Hypothalamus (tissue), 51 donors: ENCODE measurements at places on chromosomes 2 and 18.

DNA sequence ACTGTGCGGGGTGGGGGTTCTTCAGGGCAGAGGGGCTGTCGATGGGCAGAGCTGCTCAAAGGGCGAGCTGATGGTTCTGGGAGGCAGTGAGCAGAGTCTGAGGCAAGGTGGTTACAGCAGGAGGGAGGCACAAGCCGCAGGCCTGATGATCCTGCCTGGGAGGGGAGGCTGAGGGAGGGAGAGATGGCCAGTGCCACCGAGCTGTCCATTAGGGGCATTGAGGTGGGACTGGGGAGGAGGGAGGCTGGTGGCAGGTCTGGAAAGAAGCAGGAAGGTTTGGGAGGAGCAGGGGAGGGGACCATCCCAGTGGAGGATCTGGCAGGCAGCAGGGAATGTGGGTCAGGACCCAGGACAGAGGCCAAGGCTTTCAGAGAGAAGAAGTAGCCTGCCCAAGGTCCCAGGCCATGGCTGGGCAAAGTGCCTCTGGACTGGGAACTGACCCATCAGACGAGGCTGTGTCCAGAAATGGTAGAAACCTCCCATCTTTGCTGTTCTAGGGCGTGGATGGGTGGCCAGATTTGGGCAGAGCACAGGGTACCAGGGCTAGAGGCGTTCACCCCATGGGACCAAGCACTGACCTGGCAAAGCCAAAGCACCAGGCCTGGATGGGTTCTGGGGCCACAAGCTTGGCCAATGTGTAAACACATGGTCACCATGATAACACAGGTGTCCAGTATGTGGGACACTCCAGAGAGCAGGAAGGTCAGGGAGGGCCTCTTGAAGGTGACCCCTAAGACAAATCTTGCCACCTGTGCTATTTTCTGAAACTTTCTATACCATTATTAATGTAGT, 55.5 kb downstream of the INHBB start:
- DNase-seq = no peak

DNA sequence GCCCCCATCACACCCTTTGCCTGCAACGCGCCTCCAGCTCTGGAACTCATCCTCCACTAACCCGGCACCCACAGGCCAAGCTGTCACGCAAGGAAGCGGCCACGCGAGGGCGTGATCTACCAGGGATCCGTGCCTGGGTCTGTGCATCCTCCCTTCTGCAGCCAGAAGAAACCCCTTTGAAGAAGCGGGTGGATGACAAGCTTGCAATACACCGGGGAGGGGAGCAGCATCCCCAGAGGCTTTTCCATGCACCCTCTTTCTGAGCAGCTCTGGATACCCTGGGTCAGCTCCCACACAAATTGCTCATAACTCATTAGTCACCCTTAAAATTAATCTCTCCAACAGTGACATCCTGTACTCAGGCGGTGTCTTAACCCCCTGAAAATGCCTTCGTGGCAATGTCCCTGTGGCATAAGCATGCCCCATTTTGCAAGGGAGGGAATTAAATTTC, 47.6 kb downstream of the PDCL3 start:
- peak; percentile 27 for DNase-seq

DNA sequence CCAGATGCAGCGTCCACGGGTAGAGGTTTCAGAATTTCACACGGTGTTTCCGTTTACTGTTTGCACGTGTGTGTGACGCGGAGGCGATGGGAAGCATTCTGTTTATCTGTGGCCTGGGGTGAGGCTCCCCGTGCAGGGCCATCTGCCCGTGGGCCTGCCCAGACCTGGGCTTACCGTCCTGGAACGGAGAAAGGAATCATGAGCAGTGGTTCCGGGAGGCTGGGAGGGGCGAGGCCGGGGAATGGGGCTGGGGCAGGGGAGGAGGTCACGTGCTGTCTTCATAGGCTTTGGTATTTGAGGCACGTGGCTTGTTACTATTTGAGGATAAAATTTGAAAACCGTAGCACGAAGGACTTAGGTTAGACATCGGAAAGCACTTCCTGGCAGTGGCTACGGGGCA, 77.9 kb downstream of the RTP5 start:
- no peak for DNase-seq

DNA sequence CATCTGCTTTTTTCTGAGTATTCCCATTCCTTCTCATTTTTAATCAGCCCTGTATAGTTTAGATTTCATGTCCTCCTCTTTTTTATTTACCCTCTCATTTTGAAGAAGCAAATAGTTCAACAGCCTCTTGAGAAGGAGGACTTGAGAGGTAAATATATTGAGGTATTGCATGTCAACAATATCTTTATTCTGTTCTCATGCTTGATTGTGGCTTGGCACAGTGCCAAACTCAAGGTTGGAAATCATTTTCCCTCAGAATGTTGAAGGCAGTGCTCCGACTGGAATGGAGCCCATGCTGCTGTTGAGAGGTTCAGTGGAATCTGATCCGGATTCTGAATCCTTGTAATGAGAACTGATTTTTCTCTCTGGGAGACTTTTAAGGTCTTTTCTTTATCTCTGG, 31.0 kb upstream of the GALNT3 start:
- no peak for DNase-seq

DNA sequence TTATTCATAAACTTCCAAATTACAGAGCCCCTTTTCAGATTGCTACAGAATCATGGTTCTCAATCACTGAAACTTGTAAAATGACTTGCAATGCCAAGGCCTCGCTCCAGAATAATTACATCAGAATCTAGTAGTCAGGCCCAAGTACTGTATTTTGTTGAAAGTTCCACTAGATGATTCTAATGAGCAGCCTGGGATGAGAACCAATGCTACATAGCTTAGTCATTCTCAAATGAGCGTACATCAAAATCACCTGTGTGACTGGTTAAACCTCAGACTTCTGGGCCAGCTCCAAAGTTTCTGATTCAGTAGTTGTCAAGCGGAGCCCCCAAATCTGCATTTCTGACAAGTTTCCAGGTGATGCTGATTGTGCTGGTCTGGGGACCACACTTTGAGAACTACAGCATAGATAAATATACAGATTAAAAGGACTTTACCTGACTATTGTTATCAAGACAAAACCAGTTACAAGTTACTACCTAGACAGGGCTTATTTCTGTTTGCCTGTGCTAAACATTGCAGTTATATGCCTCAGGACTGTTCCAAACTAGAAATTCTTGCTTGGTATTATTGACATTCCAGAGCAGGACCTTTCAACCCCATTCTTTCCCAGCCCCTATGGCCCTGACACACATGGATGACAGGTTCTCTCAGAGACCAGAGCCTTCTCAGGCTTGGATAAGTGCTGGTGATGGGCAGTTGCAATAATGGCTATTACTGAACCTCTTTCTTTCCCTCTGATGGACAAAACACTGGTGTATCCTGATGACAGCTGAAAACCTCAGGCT, 83.1 kb downstream of the UPP2 start:
- DNase-seq = no peak

- no peak for DNase-seq
Measured at GRCh38 chr18:59881728-59882656, 17.8 kb upstream of the PMAIP1 start.

DNA sequence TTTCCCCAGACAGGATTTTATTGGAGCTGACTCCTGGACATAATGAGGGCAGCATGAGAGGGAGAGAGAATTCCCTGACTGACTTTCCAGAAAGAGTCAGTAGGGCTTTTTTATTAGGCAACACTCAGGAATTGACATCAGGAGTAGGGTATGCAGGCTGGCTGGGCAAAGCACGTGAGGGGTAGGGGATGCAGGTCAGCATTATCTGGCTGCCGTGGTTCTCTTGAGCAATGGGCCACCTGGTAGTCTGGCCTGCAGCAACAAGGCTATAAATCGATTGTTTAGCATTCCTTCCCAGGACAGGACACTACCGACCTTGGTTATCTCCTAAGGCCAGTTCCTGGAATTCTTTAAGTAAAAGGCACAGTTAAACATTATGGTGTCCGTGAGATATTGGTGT, 160.8 kb upstream of the AGAP1 start:
- no peak for DNase-seq

DNA sequence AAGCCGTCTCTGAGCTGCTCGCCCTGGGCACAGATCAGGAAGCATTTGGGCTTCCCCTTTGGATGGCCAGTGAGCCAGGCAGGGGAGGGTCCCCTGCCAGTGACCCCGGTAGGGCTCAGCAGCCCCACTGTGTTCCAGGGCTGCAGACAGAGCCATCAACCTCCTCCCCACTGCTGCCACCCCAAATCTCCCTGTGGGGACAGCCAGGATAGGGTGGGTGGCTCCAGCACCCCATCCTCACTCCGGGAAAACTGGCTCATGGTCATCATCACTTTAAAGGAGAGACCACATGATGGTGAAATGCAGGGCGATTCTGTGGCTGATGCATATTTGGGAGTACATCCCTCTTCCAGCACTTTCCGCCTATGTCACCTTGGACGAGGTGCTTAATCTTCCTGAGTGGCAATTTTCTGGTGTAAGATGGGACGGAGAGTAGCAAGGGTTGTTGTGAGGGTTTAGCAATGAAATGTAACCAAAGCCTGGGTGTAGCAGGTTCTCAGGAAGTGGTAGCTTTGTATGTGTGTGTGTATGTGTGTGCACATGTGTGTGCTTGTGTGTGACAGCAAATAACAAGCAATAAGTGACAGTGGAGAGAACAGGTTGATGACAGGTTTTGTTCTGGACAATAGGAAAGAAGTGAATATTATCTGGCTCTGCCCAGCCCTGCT, 61.8 kb downstream of the ACAA2 start:
- no peak for DNase-seq

GRCh38 chr18:66749030-66749429, 145.1 kb upstream of the CDH19 start:
- no peak for DNase-seq

DNA sequence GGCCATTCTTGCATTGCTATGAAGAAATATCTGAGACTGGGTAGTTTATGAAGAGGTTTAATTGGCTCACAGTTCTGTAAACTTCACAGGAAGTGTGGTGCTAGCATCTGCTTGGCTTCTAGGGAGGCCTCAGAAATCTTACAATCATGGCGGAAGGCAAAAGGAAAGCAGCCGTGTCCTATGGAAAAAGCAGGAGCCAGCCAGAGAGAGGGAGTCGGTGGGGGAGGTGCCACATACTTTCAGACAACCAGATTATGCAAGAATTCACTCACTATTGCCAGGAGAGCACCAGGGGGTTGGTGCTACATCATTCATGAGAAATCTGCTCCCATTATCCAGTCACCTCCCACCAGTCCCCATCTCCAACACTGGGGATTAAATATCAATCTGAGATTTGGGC, 64.1 kb downstream of the CPS1 start:
- no peak for DNase-seq

DNA sequence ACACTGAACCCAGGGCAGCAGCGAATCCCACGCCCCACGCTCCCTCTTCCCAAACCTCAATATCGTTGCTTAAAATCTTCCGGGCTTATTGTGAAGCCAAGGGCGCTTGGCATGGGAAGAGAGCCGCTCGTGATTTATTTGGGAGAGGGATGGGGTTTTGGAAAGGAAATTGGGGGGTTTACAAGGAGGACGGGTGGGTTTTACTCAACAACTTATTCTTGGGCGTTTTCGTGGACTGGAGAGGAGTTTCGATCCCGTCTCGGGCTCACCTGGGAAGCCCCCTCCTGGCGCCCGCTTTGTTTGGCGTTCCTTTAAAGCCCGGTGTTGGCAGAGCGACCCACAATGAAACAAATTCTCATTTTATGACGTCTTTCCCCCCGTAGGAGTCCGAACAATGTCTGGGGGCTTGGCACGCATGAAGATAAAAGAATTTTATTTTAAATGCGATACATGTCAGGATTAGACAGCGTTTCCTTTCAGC, 135.3 kb downstream of the INSIG2 start:
- no peak for DNase-seq

- no peak for DNase-seq
Measured at GRCh38 chr2:10533811-10534321, 85.7 kb upstream of the ODC1 start.

- DNase-seq = no peak
Measured at GRCh38 chr2:31529256-31529655, 51.5 kb downstream of the SRD5A2 start.

GRCh38 chr18:12637901-12638643, 19.8 kb downstream of the SPIRE1 start:
- DNase-seq = no peak

GRCh38 chr2:3762771-3763447, 59.5 kb downstream of the DCDC2C start:
- DNase-seq = no peak

GRCh38 chr2:241820625-241821384, 11.8 kb downstream of the NEU4 start:
- no peak for DNase-seq

DNA sequence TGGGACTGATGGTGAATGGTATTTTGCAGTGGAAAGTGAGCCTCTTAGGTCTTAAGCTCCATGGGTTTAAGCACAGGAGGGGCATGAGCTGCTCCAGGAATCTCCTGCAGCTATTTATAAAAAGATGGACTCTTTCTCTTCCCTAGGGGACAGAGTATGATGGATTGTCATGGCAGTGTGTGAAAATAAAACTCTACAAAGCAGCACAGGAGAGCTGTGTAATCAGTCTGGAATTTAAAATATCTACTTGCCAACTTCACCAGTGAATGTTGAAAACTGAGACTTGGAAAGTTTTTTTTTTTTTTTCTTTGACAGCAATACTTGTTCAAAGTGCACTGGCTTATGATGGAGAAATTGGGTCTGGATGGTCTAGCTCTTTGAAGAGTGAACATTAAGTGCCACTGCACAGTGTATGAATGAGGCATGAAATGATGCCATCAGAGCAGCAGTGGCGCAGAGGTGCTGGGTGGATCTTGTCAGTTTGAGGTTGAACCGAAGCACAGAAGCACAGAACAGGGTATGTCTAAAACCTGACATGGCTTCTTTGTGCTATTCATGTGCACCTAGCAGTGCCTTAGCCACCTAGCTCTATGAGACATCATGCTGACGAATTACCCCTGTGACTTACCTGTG, 245.4 kb downstream of the PTPRM start:
- no peak for DNase-seq

- no peak for DNase-seq
Measured at GRCh38 chr2:167103757-167104133, 215.5 kb downstream of the XIRP2 start.

GRCh38 chr18:66325251-66325650, 278.6 kb downstream of the CDH19 start:
- DNase-seq = no peak

GRCh38 chr18:31454066-31454708, 6.6 kb downstream of the DSG3 start:
- no peak for DNase-seq

GRCh38 chr2:96264086-96264485, 1.7 kb downstream of the TMEM127 start:
- no peak for DNase-seq

GRCh38 chr2:29006092-29006979, 25.2 kb downstream of the TOGARAM2 start:
- no peak for DNase-seq

DNA sequence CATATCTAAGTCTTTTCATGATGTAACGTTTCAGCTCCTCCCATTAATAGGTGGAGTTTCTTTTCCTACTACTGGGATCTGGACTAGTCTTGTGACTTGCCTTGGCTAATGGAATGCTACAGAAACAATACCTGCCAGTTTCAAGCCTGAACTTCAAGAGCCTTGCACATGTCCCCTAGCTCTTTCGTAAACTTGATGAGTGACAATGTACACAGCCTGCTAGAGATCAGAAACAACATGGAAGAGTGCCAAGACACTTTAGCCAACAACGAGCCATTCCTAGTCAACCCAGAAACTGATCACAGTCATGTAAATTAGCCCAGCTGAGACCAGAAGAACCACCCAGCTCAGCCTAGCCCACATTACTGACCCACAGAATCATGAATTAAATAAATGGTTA, 24.8 kb upstream of the STK39 start:
- no peak for DNase-seq

GRCh38 chr2:222159221-222159620, 139.6 kb downstream of the PAX3 start:
- no peak for DNase-seq
